ENCODE measurements at places on chromosomes 5 and 9. TPM values are rescaled to one million over a fixed set of nuclear protein-coding genes. Genes with fewer than 3 reads are reported as not detected.

- H3K27ac ChIP-seq: no peak overlapping the region
- H3K36me3 ChIP-seq: no peaks in the 10 kb centered on the region
- DNase-seq: no peak
- H3K4me1 ChIP-seq: no peaks in the 10 kb centered on the region
- no peak overlapping the region for H3K4me3 ChIP-seq
Measured at GRCh38 chr9:135791431-135792267, 89.7 kb downstream of the KCNT1 start.

GRCh38 chr5:143479394-143479793, 75.9 kb upstream of the NR3C1 start:
- no peaks in the 10 kb centered on the region for H3K4me1 ChIP-seq
- no peak overlapping the region for H3K27ac ChIP-seq
- no peaks in the 10 kb centered on the region for H3K27me3 ChIP-seq
- no peak overlapping the region for H3K4me3 ChIP-seq
- H3K36me3 ChIP-seq: no peaks in the 10 kb centered on the region

- H3K27me3 ChIP-seq: no peaks in the 10 kb centered on the region
- H3K4me3 ChIP-seq: no peak overlapping the region
- no peak overlapping the region for H3K27ac ChIP-seq
- no peaks in the 10 kb centered on the region for H3K4me1 ChIP-seq
- DNase-seq: no peak
Measured at GRCh38 chr9:97363661-97364299, 48.1 kb upstream of the TDRD7 start.

DNA sequence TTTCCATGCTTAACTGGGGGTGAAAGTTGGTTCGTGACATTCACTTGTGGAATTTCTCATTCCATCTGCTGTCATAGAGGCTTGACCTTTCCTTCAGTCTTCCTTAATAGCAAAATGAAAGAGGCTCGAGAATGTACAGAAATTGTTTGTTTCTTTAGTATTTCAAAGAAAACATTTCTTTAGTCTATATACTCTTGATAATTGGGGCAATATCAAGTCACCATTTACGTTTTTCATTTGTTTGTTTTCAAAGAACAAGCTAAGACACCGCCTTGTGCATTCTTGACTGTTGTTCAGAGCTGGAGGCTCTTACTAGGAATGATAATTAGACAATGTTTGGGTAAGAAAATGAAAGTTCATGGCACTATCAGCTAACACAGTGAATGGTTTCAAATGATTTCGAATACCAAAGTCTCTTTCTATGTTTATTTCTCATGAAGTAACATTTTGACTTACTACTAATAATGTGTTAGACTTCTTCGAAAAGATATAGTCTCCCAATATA, 835.4 kb downstream of the SEMA5A start:
- DNase-seq: no peak
- H3K27ac ChIP-seq: no peak overlapping the region
- no peaks in the 10 kb centered on the region for H3K36me3 ChIP-seq
- no peaks in the 10 kb centered on the region for H3K27me3 ChIP-seq
- H3K4me1 ChIP-seq: no peaks in the 10 kb centered on the region

Gene CDH9
- not detected for polyA plus RNA-seq

Data from aorta (tissue), 5 donors.